AG04450 (cell line): ENCODE measurements at places on chromosomes 11 and 22. TPM values are rescaled to one million over a fixed set of nuclear protein-coding genes. Genes with fewer than 3 reads are reported as not detected.

GRCh38 chr11:15101072-15101709 is 13.5 kb upstream of the INSC start:
- peak; percentile 51 for DNase-seq

GRCh38 chr11:62546929-62547625 is 471 bp upstream of the AHNAK start:
- no peak for DNase-seq

DNA sequence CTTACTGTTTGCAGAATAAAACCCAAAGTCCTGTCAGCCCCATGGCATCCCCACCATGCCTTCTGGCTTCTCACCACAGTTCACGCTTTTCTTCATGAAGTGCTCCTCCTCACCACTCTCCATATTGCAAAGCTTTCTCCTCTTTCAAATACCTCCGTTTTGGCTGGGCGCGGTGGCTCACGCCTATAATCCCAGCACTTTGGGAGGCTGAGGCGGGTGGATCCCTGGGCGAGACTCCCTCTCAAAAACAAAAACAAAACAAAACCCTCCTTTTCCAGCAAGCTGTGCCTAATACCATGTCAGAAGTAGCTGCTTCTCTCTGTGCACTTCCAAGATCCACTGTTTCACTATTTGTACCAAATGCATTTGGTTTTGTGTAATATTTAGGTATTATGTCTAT is 6.7 kb downstream of the BACE1 start:
- no peak for DNase-seq

DNA sequence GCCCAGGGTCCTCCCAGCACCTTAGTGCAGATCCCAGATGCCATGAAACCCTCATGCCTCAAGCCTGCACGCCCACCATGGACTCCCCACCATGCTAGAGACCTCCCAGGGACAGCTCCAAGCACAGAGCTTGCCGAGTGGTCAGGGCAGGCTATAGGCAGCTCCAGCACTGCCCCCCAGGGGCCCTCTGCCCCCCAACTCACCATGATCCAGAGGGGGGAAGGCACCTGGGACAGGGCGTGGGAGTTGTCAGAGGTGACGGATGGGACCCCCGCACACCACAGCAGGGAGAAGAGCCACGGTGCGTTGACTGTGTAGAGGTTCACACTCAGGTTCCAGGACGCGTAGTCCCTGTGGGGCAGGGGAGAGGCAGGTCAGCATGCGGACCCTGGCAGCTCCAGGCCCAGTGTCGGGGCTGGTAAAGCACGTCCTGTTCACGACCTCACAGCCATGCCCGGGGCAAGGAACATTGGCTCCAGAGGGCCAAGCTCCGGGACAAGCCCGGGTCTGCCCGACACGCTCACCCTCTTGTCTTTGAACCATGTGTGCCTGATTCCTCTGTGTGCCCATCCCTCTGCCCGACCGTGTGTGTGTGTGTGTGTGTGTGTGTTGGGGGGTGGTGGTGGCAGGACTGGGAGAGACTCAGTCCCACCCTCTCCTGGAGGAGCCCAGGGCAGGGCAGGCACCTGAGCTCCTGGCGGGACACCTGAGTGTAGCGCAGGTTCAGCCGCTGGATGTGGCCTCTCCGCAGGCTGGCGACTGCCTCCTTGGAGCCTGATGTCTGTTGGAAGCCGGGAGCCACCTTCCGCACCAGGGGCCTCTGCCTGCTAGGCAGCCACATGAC is 8.2 kb upstream of the KLHL35 start:
- DNase-seq, result no peak

DNA sequence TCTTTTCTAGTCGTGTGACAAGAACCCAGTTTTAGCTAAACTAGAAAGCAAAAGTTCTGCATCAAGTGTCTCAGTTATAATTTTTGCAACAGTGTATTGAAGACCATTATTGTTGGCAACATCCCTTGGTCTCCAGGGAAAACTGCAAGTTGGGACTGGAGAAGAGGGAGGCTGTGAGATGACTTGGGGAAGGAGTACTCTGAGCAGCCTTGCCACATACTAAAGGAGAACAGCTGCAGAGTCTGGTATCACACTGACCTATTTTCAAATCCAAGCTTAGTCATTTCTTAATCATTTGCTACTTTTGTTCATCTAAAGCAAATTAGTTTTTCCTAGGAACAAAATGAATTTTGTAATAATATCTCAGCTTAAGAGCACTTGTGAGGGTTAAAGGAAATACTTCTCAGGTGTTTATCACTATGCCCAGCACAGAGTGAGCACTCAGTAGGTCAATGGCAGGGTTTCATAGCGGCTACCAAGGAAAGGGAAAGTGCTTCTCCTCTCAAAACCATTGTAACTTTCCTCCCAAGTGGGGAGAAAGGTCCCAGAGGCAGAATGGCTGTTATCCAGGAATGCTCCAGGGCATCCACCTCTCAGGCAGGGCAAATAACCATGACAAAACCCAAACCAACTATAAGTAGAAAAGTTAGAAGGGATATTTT is 247.1 kb downstream of the C11orf87 start:
- DNase-seq, result no peak

Gene CDC42EP1
- 13.0 and 18.4 TPM in 2 replicates for polyA plus RNA-seq

Gene CNGA4
- 0.04 and 0.07 TPM in 2 replicates for polyA plus RNA-seq

Gene SYCE3
- polyA plus RNA-seq, result not detected in 2 replicates
